ENCODE measurements at places on chromosomes 6 and 20. TPM values are rescaled to one million over a fixed set of nuclear protein-coding genes. Genes with fewer than 3 reads are reported as not detected.
A peak's percentile ranks its signal among the peaks of the same experiment; 100 is the strongest.

DNA sequence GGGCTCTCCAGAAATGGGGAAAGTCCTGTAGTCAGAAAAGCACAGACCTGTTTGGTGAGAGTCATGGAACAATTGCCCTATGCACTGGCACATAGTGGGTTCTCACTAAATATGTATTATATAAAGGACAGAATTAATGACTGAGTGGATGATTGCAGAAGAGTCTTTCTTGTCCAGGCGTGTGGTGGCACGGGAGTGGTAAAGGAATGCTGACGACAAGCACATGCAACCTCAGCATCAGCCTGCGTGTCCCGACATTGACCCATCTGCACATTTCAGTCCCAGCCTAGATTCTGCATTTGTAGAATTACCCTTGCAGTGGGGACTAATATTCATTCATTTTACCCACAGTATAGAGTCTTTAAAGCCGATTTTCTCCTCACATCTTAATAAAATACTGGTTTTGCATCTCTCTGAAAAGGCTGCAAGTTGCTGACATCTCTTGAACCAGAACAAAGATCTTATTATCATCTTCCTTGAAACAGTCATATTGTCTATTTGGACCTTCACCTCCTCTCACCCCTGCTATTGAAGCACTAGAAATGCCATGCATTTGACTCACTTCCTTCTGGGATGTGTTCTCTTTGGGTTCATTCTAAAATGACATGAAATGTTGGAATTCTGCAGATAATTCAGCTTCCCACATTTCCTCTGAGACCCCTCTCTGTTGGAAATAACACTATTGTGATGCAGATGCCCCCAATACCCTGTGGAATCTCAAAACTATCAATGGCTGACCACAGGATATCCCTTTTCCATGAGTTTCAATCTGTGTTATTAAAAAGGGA is 883.6 kb upstream of the FLRT3 start:
- DNase-seq, result peak; percentile 22

DNA sequence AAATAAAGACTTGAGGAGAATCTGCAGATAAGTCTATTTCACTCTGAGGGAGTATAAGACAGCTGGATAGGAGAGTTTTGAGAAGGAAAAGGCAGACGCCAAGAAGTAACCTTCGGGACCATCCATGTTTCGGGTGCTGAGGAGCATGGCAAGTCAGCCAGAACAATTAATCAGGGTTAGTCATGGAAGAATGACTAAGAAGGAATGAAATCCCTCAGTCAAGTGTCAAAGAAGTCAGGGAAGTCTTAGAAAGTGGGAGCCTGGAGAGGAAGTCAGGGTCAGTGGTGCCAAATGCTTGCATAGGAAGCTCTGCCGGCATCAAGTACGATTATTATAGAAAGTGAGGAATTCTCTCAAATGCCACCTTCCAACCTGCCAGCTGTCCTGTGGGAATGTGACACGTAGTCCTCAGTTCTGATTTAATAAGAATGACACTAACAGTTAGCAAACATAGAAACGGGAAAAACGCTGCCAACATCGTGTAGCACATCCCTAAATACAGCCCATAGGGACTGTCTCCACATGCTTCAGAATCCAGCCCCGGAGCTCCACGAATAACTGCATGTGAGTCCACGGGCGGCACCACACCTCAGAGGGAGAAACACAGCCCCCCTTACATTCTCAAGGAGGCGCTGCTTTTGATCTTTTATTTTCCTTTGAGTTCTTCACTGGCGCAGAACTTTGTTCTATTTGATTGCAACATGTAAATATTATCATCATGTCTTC is 602.7 kb downstream of the PRKN start:
- peak; percentile 10 for DNase-seq

- DNase-seq, result no peak
Measured at GRCh38 chr6:11820821-11821220, 42.2 kb upstream of the ADTRP start.

GRCh38 chr6:75563032-75563431 is 38.6 kb upstream of the SENP6 start:
- DNase-seq, result peak; percentile 16

DNA sequence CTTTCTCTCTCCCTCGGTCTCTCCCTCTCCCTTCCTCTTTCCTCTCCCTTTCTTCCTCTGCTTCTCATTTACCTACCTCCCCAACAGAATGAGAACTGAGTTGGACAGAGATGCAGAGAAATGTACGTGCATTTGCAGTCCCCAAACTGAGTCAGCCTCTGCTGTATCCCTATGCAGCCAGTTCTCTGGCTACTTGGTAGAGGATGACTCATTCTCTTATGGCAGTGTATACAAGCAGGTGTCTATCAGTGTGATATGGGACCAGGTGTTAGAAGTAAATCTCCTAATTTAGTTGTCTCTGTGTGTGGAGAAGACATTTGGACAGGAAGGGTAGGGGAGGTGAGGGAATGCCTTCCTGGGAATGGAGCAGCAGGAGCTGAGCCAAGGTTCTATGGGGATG is 470.8 kb downstream of the CD109 start:
- DNase-seq, result no peak

GRCh38 chr6:20317430-20317829 is 84.2 kb upstream of the E2F3 start:
- no peak for DNase-seq

- DNase-seq, result no peak
Measured at GRCh38 chr6:39256294-39256940, 27.1 kb upstream of the KCNK5 start.

DEF6 gene
- 3.3 TPM for total RNA-seq

FNDC11 gene
- 0.20 TPM for total RNA-seq

BEND3 gene
- total RNA-seq, result 3.7 TPM
